ENCODE measurements at places on chromosomes 6 and 20. TPM values are rescaled to one million over a fixed set of nuclear protein-coding genes. Genes with fewer than 3 reads are reported as not detected.

Gene C4A
- total RNA-seq = 2.3 TPM

Gene PRELID3B
- 108 TPM for total RNA-seq

Gene COL19A1
- under 0.01 TPM for total RNA-seq

Gene CAP2
- 8.9 TPM for total RNA-seq

Gene TOX2
- 1.6 TPM for total RNA-seq

Gene GMDS
- 11.8 TPM for total RNA-seq

Gene SLC26A8
- not detected for total RNA-seq

Gene OOEP
- total RNA-seq = not detected

Gene MED23
- 28.2 TPM for total RNA-seq

Gene BEND6
- total RNA-seq = 19.1 TPM

Gene IFNGR1
- total RNA-seq = 50.0 TPM

Gene MAS1
- not detected for total RNA-seq

Gene RBBP8NL
- not detected for total RNA-seq

Gene FNDC1
- under 0.01 TPM for total RNA-seq

Gene PLCB4
- total RNA-seq = 2.1 TPM

All from uterine smooth muscle cell (primary cell).